ENCODE measurements at places on chromosomes 7 and 10. TPM values are rescaled to one million over a fixed set of nuclear protein-coding genes. Genes with fewer than 3 reads are reported as not detected.
A peak's percentile ranks its signal among the peaks of the same experiment; 100 is the strongest.

DNA sequence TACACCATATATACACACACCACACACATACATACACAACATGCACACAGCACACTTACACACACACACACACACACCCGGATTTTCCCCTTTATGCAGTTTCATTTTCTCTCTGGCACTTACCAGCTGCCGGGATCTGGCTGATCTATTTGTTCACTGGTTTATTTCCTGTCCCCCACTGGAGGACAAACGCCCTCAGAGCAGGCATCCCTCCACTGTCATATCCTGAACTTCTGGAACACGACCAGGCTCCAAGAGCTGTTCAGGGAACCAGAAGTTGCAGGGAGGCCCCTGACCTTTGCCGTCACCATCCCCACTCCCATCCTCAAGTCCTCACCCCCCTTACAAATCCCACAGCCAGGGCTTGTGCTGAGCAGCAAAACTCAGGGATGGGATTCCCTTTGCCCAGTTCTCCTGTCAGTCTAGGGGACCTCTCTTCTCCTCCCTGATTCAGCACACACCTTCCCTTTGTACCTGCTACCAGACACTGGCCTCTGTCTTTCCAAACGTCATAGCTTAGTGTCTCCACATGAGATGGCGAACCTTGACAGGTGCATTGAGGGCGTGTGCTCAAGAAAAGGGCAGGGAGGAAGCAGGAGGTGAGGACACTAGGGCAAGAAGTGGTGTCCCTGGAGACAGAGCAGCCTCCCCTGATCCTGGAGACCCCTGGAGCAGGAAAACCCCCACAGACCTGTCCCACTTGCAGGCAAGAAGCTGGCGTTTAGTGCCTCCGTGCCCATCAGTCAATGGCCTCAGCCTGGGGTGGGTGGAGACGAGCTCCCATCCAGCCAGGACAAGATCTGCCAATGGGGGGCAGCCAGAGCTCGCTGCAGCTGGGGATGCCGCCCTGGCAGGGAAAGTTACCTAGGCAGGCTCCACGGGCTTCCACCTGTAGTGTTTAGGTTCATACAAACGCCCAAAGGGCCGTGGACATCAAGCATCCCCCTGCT, 12.7 kb upstream of the DOCK1 start:
- DNase-seq, result peak; percentile 30

GRCh38 chr7:2249744-2250323, 7.8 kb downstream of the NUDT1 start:
- no peak for DNase-seq

DNA sequence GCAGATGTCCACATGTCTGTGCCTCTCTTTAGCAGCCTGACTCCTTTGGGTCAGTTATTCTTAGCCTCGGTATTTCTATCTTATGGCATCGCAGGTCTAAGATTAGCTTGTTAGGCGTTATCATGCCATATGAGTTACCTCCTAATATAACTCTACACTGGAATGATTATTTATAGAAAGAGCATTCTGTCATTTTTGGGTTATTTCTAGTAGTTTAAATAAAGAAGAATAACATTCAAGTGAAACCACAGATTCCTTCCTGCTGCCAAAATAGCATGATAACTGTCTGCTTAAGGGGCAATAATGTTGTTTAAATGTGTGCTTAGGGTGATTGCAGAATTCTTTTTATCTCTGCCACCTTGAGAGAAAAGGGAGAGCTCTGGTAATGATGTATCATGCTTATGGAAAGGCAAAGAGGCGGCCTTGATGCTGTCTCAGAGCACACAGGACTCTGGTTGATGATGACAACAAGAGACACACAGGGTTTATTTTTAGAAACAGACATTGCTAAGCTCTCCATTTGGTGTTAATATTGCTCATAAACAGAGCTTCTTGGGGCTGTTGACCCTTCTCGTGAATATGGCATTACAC, 10.4 kb downstream of the HDAC9 start:
- DNase-seq, result no peak

DNA sequence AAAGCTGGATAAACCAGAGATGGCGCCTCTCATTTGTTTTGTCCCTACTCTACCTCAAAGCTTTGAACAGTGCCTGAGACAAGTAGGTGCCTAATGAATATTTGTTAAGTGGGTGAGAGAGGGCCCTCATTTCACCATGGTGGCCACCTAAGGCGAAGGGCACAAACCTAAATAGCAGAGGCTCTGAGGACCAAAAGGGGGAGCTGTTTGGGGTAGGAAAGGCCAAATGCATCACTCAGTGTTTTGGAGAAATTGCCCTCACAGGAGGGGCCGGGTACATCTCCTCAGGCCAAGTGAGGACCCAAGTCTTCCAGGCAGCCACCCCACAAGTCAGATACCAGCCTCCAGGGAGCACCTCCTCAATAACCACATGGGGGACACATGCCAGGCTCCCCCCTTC, 14.0 kb downstream of the IMPDH1 start:
- no peak for DNase-seq

- no peak for DNase-seq
Measured at GRCh38 chr7:126657599-126658358, 595.0 kb downstream of the GRM8 start.

- no peak for DNase-seq
Measured at GRCh38 chr7:135074096-135074495, 73.8 kb upstream of the TMEM140 start.

- DNase-seq, result no peak
Measured at GRCh38 chr10:92530421-92530820, 43.5 kb downstream of the IDE start.

DNA sequence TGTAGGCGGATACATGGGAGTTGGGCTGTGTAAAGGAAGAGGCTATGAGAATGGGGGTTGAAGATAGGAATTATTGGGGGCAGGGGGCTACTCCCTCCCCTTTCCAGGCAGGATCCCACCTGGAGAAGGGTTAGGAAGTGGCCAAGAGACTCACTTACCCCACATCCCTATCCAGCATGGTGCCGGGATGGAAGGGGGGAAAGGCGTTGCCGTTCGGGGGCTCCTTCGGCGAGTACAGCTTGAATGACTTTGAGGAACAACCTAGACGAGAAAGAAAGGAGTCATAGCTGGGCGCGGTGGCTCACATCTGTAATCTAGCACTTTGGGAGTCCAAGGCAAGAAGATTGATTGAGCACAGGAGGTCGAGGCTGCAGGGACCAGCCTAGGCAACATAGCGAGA, 8.9 kb downstream of the LDB1 start:
- DNase-seq, result no peak

- DNase-seq, result no peak
Measured at GRCh38 chr7:7971308-7972040, 2.9 kb downstream of the GLCCI1 start.

- DNase-seq, result no peak
Measured at GRCh38 chr10:31157123-31158010, 125.7 kb upstream of the ZNF438 start.

DNA sequence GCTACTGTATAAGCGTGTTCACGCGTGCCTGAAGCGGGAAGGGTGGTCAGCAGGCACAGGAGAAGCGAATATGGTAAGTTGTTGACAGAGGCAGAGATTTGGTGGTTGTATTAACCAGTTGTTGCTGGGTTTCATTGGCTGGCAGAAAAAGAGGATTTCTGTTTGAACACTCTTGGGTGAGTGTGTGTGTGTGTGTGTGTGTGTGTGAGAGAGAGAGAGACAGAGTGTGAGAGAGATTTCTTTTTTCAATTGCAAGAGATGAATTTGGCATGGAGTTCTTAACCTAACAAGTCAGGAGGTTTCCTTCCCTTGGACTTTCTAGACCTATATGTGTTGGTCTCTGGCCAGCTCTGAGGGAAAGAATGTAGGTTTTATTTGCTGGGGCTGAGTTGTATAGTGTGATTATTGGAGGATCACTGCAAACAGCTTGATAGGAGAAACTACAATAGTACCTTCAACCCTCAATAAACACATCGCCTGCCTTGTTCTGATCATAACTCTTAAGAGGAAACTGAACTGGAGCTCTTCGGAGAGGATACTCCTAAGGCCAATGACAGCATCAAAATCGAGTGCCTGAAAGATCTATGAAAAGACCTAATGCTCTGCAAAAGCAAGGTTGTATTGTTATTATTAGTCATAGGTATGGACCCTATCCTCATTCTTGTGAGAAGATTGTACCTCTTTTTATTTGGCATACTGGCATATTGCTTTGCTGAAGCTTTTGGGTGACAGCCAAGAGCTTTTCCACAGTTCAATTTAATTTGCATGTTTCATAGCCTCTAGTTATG, 1.2 kb downstream of the MCU start:
- DNase-seq, result peak; percentile 45

DNA sequence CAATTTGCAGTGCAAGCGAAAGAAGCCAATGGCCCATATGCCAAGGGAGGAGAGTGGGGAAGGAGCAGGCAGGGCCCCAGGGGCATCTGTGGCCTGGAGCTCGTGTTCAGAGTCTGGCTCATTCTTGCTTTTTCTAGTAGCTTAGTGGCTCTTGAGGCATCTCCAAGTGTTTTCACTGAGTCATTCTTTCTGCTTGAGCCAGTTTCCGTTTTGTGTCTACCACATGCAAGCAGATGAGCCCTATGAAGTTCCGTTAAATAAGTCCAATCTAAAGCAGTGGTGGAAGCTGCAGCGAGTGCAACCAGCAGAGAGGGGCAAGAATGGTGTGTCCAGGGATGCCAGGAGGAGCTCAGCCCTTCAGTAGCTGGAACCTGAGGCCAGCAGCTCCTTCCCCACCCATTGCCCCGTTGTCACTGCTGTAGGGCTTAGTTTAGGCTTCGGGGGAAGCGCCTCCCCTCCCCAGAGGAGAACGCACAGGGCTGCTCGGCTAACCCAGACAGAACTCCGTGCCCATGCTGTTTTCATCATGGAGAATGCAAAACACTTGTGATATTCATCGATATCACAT, 57.4 kb upstream of the EBF3 start:
- DNase-seq, result no peak

DNA sequence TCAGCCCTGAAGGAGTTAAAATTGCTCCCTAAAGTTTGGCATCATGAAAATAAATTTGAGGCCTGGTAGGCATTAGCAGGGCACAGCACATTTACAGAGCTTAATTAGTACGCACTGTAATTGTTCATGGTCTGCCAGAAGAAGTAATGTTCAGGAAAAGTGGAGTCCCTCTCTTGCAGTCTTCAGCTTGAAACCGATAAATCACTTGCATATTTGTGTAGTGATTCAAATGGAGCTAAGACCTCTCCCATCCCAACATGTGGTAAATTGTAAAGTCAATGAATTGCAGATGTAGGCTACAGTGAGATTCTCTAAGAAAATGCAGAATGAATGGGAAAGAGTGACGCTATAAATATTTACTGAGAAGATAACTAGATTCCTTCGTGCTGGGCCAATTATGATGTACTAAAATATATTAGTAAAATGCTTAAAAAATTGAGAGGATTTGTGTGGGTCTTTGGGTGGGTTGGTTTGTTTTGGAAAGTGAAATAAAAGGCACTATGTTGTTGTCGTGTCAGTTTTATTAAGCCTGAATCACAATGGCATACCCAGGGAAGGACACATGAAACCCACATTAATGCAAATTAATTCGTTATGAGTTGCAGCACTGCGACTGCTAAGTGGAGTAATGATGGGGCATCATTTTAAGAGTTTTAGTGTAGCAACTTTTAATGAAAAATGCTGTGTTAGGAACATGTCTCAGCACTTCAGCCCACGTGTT, 8.4 kb downstream of the TCF7L2 start:
- DNase-seq, result no peak

DNA sequence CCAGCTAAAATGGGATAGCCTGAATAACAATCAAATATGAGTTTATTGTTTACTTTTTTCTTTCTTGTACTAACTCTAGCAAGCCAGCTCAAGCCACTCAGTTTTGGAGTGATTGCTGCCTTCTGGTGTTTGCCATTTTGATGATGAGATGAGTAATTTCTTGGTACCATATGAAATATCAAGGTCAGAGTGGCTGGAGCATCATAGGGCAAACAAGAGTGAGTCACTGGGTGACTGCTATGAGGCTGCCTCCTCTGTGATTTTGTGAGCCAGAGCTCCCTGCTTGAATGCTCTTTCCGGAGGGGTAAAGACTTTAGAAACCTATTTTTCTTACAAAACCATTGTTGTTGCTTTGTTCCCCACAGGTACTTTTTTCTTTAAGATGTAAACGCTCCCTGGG, 295.6 kb downstream of the PRKG1 start:
- DNase-seq, result no peak

DNA sequence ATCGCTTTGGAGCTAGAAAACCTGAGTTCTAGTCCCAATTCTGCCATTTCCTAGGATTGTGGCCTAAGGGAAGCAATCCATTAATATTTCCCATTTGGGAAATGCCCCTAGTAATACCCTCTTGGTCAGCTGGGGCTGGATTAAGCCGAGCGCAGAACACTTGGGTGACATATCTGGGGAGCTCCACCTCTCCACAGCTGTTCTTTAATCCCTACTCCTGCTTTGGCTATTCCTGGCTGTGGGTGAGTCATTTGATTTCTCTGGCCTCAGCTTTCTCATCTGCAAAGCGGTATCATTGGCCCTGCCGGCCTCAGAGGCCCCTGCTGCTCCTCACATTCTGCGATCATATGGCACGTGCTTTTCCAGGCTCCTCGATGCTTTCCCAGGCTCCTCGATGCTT, 108.3 kb downstream of the BUB3 start:
- DNase-seq, result no peak

GRCh38 chr7:79434867-79435266, 18.6 kb downstream of the MAGI2 start:
- no peak for DNase-seq

DNA sequence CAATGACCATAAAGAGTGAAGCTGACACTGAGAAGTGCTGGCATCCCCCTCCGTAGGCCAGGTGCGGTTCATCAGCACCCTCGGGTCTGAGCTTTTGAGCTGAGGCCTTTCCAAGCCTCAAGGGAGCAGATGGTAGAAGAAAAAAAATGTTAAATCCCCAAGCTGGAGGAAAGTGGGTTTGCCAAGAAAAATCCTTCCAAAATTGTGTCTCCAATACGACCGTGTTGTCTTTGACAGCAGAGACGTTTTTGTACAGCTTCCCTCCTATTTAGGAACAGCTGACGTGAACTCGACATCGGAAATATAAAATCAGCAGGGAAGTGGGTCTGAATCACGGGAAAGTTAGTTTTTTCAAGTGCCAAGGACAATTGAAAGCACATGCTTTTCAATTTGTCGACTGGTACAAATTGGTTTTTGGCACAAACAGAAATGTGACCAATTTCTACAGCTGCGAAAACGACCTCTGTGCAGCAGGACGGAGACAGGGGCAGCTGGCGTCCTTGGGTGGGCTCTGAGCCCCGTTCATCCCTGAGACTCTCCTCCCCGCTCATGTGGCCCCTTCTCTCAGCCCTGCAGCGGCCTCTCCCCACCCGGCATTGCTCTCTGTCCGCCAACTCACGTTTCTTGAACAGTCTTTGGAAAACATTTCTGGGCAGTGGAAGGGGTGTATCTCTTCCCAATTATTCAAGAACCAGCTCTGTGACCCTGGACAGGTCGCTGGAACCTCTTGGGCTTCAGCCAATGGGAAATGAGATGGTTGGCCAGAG, 89.9 kb downstream of the PAXIP1 start:
- DNase-seq, result no peak

The RARRES2 gene
- total RNA-seq, result 1.9 TPM

The GPR85 gene
- 0.42 TPM for total RNA-seq

The WEE2 gene
- total RNA-seq, result not detected

The ANXA8 gene
- total RNA-seq, result not detected

Data from dermis blood vessel endothelial cell (primary cell).